RPMI7951 (cell line): ENCODE measurements at places on chromosomes 11 and 22.

DNA sequence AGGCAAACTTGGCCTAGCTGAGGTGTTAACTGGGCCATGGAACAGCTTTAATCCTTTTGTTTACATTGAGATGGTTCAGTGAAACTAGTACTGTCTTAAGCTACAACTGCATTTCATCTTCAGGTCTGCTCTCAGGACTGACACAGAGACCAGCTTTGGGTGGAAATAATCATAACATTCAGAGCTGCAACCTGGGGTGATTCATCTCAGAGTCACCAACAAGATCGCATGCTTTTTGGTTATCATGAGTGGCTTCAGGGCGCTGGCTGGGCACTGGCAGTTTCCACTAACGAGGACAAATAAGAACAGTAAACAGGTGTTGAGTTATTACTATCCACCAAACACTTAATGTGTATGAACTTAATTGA is 60.9 kb upstream of the PAX6 start:
- DNase-seq: peak; percentile 57

GRCh38 chr11:1276041-1276790 is 33.2 kb downstream of the TOLLIP start:
- no peak for DNase-seq

DNA sequence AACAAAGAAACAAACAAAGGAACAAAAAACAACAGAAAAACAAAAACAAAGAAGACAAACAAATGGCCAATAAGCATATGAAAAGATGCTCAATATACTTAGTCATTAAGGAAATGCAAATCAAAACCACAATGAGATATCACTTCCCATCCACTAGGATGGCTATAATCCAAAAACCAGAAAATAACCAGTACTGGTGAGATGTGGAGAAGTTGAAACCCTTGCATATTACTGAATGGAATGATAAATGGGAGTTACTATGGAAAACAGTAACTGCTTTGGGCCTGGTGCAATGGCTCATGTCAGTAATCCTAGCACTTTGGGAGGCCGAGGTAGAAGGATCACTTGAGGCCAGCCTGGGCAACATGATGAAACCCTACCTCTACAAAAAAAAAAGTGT is 44.9 kb upstream of the RBFOX2 start:
- no peak for DNase-seq

DNA sequence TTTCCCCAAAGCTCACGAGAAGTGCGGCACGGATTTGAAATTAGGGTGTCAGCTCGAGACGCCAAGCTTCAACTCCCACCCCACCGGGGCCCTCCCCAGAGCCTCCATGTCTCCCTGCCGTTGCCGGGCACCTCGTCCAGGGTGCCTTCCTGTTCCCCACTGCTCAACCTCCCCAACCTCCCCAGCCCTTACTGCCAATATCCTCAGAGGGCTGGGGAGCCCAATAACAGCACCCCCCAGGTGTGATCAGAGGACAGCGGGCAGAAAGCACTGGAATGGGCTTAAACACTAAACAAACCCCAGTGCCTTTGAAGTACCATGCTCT is 1336.4 kb downstream of the TBC1D22A start:
- DNase-seq: no peak

DNA sequence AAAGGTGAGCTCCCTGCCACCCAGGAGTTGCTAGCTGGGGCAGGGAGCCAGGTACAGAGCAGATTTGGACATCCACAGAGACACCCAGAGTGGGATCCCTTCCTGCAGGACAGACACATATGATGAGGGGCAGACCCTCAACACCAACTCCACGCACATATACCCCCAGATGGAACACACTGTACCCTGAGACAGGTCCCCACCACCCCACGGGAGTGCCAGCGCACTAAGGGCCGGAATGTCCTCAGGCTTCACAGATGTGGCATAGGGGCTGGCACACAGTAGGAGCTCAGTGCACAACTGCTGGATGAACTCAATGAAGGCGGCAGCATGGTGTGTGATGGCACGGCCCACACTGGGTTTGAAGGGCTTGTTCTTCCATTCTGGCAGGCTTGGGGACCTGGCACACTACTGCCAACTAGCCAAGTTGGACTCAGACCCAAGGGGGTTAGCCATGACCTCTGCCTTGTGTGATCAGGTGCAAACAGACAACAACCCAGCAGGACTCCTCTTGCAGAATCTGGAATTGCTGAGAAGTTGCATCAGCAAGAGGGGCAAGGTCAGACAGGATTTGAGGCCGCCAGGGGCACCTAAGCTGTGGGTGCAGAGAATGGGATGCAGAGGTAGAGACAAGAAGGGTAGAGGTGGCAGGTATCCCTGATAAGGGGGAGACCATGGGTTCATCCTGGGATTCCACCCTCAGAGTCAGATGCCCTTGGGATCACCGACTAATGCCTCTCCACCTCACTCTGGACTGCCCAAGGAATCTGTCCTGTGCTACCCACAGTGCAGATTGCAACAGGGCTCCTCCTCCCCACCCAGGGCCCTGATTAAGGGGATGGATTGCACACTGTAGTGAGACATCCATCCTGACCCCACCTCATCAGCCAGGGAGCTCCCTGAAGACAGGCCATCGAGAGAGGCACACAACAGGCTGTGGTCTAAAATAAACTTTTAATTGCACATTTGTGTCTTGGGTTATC is 2.4 kb downstream of the C22orf15 start:
- no peak for DNase-seq

DNA sequence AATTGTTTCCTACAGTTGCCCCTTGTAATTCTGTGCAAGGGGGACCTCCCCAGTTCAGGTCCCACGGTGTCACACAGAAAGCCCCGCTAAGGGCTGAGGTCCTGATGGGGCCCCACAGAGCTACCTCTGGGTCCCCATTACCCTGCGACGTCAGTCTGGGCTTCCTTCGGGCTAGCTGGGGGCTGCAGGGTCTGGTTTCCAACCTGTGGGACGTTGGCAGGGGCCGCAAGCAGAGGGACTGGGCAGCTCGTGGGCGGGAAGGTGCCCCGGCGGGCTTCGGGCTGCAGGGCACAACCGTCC is 698 bp downstream of the SLC37A4 start:
- DNase-seq: no peak

GRCh38 chr11:78039919-78040671 is 17.0 kb upstream of the KCTD14 start:
- peak; percentile 93 for DNase-seq

- DNase-seq: peak; percentile 89
These were observed 10.0 kb downstream of the PPM1F start for GRCh38 chr22:21942407-21943343.

DNA sequence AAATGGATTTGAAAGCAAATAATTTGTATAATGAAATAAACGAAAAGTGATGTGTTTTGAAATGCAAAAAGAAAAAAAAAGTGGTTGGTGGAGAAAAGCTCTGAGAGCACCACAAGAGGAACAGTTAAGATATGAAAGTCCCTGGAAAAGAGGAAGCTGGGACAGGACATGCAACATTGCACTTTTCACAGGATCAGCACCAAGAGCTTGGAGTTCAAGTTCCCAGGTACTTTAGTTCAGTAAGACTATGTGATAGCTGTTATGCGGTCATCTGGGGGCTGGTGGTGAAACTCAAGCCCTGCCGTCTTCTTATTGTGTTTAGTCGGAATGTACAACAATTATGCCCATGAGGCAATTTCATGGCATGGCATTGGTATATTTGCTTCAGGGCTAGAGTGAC is 17.1 kb upstream of the MS4A4A start:
- DNase-seq: no peak

- no peak for DNase-seq
These were observed at the start of gene LRRC10B for GRCh38 chr11:61507962-61508861. TSS of gene LRRC10B (plus strand) at chr11:61508749. CDS start at chr11:61508999, 250 bp downstream.

- DNase-seq: no peak
These were observed 219.6 kb downstream of the C11orf87 start for GRCh38 chr11:109641549-109641948.

DNA sequence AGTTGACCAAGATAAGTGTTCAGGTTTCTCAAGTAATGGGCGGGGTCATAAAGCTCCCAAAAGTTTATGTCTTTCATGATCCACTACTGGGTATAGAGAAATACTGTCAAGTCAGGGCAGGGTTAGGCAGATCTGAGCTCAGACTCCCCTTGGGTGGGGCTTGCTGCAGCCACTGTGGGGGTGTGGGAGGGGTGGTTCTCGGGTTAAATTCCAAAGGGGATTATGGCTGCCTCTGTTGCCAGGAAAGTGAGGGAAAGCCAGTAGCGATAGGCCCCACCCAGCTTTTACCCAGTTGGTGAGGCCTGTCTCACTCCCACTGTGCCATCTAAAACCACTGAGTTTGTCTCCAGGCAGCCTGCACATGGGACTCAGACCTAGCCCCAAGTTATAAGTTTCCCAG is 37.8 kb downstream of the DLG2 start:
- DNase-seq: no peak

GRCh38 chr11:88171982-88172381 is 3.3 kb downstream of the RAB38 start:
- DNase-seq: peak; percentile 38

- DNase-seq: no peak
These were observed 157.7 kb upstream of the TMEM45B start for GRCh38 chr11:129657866-129658525.

DNA sequence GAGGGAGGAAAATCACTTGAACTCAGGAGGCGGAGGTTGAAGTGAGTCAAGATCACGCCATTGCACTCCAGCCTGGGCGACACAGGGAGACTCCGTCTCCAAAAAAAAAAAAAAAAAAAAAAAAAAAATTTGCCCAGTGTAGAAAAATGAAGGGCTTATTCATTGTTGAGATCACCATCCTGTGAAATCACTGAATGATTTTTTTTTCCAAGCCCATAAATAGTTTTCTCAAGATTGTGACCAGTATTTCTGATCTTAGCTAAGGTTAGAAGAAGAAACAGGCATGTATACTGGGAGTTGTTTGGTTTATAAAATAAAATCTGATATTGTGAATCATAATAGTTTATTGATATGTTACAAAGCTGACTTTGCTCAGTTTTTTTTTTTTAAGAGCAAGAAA is 269.4 kb downstream of the CADM1 start:
- no peak for DNase-seq

- peak; percentile 34 for DNase-seq
These were observed 11.3 kb upstream of the GDPD5 start for GRCh38 chr11:75536786-75537641.
